ENCODE measurements at places on chromosomes 1 and 21.

DNA sequence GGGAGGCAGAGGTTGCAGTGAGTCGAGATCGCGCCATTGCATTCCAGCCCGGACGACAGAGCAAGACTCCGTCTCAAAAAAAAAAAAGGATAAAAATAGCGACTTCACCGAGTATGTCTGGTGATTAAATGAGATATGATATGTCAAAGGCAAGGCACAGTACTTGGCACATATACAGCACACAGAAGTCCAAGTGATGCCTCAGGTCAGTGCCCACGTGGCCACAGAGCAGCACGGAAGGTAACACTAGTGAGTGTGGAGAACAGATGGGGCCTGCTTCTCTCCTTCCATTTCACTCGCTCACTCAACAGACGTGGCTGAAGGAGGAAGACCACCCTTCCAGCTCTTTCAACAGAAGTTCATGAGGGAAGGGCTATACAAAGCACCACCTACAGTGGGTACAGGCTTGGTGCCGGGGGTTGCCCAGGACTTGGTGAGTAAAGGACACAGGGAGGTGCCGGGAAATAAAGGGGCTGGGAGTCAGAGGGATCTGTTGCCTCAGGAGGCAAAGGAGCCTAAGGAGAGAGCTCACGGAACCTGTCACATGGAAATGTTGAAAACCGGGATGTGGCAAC lies 8.9 kb downstream of the CSRP1 start:
- no peak for DNase-seq

DNA sequence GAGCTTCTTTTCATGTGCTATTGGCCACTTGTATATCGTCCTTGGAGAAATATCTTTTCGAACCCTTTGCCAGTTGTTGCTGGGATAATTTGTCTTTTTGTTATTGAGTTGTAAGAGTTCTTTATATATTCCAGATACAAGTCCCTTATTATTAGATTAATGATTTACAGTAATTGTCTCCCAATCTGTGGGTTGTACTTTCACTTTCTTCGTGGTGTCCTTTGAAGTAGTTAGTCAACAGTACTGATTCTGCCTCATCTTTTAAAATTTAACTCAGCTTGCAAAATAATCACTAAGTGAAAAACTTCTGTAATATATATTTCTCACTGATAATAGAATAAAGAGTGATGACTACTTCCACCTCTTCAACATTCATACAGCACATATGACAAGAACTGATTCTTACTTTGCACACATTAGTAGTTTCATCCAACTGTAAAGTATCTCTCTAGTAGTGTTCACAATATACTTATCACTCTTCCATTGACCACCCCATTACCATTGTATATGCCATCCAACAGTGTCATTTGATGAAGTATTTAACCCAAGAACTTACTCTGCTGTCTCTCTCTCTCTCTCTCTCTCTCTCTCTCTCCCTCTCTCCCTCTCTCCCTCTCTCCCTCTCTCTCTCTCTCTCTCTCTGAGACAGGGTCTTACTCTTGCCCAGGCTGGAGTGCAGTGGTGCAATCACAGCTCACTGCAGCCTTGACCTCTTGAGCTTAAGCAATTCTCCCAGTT lies 104.2 kb upstream of the DMRTA2 start:
- no peak for DNase-seq

DNA sequence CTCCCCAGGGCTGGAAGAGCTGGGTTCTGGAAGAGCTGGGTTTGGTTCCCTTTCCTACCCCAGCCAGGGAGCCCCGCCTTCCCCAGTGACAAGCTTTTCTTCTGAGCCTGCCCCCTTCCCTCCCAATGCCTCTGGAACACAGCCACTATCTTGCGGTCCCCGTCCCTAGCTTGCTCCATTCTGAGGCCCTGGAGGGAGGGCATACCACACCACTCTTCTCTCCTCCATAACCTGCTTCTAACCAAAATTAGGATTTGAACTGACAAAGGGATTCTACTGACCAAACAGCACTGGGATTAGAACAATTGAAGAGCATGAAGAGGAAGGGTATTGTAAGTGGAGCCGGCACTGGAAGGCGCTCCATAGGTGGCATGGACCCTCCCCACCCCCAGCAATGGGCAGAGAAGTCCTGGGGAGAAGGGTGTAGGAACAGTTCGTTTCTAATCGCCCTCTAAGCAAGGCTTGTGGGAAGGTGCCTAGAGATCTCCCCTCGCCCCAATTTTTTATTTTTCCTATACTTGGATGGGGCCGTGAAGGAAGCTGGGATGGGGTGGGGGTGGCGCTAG lies 690 bp downstream of the C1orf216 start:
- no peak for DNase-seq

GRCh38 chr1:204744107-204744779 lies 58.7 kb upstream of the LRRN2 start:
- no peak for DNase-seq

All from CD4-positive, alpha-beta T cell treated with Interleukin-17A for 1 hour (primary cell).